Mucosa of gallbladder (tissue), 1 donor: ENCODE measurements at places on chromosomes 6 and 20.

GRCh38 chr6:101645770-101646169 lies 252.3 kb downstream of the GRIK2 start:
- DNase-seq, result no peak

- no peak for DNase-seq
Observed at GRCh38 chr20:24632581-24632980, 163.2 kb downstream of the SYNDIG1 start.

- no peak for DNase-seq
Observed at GRCh38 chr6:105120570-105120969, 59.2 kb downstream of the POPDC3 start.

DNA sequence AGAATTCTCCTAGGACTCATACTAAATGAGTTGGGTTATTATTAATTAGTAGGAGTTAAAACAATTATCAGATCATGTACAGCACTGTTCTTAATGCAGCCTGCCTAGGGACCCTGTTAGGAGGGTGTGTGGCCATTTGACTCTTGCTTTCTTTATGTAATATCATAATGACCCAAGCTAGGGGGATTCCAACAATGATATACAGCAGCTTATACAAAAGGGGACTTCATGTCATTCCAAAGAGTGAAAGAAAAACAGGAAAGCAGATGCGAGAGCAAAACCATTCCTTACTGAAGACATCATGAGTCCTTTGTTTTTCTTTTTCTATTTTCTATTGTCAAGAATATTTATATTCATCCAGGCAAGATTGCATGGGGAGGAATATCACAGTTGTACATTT lies 455.2 kb downstream of the PLCB1 start:
- no peak for DNase-seq

DNA sequence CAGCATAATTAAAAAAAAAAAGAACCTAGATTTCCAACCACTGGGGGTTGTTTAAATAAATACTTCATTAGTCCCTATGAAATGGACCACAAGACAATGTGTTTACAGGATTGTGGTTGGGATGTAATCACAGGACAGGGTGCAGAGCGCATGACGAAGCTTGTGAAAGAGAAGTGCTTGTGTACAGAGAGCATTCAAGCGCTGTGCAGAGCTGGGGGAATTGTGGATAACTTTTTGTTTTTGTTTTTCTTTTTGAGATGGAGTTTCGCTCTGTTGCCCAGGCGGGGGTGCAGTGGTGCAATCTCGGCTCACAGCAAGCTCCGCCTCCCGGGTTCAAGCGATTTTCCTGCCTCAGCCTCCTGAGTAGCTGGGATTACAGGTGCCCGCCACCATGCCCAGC lies 22.3 kb downstream of the LAMA5 start:
- no peak for DNase-seq

DNA sequence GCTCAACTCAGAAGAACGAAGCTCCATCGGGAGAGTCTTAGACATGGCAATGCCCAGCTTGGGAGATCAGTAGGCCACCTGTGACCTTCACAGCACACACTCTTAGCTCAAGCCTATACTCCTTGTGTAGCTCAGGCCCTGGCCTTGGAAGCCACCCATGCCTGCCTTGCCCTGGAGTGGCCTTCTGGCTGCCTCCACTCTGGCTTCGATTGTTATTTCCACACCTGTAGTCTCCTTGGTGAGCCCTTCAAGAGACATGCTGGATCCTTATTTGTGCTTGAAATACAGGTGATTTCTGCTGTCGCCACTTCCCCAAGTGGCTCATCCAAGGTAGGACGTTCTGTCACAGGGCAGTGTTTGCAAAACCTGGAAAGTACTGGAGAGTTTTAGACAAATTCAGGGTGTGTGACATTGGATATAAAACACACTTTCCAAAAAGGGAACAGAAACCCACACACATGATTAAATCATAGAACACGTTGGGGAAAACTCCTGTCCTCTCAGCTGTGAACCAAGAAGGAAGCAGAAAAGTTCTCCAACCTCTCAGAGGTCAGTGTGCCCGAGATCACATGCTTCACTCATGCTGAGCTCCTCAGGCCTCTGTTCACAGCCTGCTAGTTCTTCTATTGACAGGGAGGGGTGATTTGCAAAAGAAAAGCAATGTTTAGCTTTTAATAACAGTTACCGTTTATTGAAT lies 391.8 kb downstream of the CDC5L start:
- DNase-seq, result no peak

DNA sequence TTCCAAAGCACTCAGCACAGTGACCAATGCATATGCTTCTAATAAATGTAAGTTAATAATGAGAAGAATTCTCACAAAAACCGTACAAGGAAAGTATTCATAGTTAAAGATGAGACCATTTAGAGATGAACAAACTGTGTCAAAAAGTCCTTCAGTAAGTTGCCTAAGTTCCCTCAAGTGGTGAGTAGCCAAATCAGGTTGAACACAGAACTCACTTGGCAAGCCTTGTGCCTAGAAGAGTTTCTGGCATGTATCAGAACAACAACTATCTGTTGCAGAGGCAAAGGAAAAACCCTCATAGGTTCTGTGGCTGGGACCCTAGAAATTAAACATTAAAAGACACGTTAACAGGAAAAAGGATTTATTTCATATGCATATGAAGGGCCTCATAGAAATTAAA lies 129.6 kb upstream of the DOK5 start:
- DNase-seq, result no peak

DNA sequence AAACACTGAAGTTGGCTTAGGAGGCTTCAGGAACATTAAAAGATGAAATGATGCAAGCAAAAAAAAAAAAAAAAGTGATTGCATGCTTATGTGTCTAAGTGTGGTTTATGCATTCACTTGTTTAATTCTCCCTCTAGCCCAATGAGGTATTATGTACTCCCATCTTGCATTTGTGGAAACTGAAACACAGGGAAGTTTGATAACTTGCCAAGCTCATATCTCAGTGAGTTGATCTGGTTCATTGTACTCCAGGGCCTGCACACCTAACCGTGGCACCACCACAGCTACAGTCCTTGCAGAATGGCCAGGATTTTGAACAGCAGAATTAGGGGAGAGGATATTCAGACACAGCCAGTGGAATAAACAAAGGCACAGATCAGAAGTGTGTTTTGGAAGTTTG lies 251.2 kb downstream of the TBC1D7 start:
- no peak for DNase-seq

- no peak for DNase-seq
Observed at GRCh38 chr20:11155156-11155756, 481.5 kb upstream of the JAG1 start.

DNA sequence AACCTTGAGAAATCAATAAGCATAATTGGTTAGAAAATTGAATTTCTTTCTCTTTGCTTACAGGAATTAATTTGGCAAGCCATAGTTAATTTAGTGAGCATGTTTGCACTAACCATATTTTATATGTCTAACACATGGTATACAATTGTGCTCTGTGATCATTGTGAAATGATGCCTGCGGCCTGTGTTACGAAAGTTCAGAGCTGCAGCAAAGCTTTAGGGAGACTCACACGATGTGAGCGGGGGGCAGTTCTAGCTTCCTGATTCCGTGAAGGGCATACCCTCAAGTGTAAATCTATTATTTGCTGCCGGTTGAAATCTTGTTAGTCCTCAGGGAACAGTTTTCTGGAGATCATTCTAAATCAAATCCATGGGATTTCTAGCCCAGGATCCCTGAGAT lies 25.5 kb upstream of the ADTRP start:
- DNase-seq, result no peak

DNA sequence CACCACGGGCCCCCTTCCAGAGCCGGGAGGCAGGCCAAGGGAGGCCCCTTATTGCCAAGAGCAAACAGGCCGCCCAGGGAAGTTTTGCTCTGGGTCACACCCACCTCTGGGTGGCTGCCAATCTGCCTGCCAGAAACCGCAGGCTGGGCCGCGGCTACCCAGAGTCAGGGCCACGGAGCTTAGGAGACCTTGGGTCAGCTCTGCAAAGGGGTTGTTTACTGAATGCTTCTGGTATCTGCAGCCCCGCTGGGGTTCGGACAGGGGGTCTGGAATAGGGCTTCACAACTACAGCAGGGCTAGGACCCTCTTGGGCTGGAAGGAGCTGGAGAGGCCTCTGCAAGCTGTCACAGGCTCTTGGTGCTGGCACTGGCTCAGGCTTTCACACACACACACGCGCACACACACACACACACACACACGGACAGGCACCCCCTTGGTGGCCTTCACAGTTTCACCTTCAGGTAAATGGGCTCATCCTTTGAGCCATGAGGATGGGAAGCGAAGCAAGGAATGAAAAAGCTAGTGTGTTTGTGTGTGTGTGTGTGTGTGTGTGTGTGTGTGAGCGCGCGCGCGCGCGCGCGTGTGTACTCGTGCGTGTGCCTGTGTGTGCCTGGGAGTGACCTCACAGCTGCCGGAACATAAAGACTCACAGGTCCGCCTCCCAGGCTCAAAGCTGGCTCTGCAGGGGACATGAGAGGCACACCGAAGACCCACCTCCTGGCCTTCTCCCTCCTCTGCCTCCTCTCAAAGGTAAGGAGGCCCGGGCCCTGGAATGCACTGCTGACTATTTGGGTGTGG lies at the start of gene CCN5:
Gene CCN5, plus strand, starts transcription at position 669 of the 798 bp plus-strand sequence. Its CDS starts 22 bp downstream, at position 691.
- DNase-seq, result peak; percentile 86

DNA sequence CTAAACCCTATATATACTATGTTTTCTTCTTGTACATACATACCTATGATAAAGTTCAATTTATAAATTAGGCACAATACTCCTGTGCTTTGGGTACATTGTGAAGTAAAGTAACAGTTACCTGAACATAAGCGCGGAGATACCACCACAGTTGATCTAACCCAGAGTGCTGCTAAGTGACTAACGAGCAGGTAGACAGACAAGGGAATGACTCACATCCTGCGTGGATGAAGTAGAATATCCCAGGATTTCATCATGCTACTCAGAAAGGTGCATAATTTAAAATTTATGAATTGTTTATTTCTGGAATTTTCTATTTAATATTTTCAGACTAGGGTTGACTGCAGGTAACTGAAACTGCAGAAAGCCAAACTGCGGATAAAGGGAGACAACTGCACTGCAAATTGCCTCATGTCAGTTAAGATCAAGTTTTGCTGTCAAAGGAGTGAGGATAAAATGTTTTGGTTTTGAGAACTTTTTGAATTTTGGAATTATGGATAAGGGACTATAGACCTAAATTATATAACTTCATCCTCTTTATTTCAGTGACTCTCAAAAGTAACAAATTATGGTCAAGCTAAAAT lies 14.4 kb downstream of the MKKS start:
- no peak for DNase-seq

DNA sequence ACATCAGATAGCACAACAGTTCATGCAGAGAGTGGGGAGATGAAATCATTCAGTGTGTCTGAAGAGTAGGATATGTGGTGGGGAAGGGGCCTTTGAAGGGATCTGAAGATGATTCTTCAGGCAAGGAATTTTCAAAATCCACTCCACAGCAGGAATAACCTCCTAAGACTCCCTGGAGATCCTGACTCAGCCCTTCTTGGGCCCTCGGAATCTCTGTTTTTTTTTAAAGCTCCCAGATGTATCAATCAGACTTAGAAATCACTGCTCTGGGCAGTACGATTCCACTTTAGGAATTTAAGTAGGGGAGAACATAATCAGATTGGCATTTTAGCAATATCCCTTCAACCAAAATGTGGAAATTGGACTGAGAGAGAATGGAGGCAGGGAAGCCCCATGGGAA lies 55.5 kb downstream of the RIOK1 start:
- no peak for DNase-seq

DNA sequence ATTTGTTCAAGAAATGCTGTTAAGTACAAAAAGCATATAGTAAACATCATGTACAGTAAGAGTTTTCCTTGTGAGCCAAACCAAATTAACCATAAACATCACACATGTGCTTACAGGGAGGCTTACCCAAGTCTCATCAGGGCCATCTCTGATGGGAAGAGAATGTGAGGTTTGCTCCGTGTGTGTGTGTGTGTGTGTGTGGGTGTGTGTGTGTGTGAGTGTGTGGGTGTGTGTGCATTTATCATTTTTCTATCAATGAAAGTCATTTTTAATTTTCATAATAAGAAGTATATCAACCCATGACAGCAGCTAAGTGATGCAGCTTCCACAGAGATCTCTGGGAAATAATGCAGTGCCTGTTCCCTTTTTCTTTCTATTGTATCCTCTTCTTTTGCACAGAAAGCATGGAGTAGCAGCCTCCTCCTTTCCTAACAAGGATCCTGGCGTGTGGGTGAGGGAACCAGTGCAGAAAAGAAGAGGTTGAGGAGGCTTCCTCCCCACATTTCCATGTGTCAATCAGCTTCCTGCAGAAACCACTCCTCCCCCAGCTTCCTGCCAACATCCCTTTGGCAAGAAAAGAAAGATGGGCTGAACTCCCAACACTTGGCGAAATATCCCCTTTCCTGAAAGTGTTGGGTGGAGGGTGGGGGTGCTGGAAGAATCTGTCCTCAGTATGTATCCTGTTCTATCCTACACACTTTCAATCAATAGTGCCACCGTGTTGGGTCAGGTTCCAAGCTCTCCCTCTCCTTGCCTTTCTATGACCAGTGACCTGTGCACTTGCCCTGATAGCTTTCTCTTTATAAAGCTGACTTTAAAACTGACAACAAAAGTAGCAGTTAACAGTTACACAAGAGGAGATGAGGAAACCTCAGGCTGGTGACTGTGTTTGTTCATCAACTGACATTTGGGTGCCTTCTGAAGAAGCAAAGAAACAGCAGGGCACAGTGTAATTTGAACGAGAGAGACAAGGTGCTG lies 251.8 kb upstream of the CITED2 start:
- DNase-seq, result no peak

- DNase-seq, result no peak
Observed at GRCh38 chr20:32526125-32526524, 59.0 kb downstream of the NOL4L start.

DNA sequence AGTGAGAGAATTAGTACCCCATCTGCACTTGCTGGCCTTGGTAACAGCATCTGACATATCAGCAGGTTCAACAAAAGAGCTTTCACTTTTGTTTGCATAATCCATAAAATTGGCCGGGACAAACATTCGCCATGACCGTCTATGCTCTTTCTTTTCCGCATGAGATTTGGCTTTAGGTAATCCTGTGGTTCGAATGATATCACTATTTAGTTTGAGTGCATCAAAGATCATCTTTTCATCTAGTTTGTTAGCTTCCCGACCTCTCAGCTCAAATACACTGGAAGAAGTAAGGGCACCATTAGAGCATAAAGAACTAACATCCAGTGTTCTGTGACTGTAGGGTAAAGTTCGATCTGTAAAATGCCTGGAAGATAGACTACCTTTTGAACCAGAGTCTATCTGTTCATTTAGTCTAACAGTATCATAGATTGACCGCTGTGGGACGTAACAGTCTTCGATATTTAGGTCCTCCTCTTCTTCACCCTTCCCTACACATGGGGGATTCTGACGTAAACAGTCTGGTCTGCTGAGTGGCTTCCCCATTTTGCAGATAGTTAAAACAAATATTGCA lies 101.6 kb downstream of the DST start:
- DNase-seq, result no peak

- DNase-seq, result no peak
Observed at GRCh38 chr6:122180132-122180531, 219.3 kb upstream of the HSF2 start.

DNA sequence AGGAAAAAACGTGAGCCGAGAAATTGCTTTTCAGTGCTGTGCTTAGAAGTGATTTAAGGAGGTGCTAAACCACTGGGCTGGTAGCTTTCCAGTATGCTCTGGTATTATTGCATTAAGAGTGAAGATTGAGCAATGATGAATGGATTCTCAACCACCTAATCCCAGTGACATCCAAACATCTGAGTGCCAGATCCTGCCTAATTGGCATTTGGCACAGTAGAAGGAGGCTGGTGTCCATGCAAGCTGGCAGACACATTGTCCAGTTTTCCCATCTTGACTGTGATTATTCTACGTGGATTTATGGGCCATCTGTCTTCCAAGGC lies 398.0 kb upstream of the PLCB4 start:
- DNase-seq, result no peak
